Activated naive CD4-positive, alpha-beta T cell treated with Interleukin-2 at 50 U/mL for 16 hours (primary cell): ENCODE measurements at places on chromosomes 4 and X.

- no peak for DNase-seq
These were observed 114.4 kb downstream of the ANTXR2 start for GRCh38 chr4:79958466-79959264.

- no peak for DNase-seq
These were observed 3.4 kb downstream of the PNMA6F start for GRCh38 chrX:153317996-153318722.

- no peak for DNase-seq
These were observed 84.1 kb upstream of the GK2 start for GRCh38 chr4:79492148-79492547.

DNA sequence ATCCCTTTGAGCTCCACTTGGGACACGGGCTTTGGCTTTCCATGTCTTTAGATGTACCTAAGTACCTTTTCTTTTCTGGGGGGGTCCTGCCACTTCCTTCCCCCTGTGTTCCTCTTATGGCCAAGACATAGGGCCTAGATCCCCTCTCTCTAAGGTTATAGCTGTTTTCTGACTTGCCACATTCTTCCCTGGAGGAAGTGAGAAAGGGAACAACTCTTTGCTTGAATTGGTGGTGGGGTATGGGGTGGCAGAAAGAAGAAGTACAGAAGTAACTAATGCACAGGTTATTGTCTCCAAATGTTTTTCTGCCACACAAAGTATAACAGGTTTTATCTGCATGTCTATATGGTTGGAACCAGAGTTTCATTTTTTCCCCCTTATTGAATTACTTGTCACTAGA lies 29.7 kb upstream of the DIPK2B start:
- DNase-seq: no peak

DNA sequence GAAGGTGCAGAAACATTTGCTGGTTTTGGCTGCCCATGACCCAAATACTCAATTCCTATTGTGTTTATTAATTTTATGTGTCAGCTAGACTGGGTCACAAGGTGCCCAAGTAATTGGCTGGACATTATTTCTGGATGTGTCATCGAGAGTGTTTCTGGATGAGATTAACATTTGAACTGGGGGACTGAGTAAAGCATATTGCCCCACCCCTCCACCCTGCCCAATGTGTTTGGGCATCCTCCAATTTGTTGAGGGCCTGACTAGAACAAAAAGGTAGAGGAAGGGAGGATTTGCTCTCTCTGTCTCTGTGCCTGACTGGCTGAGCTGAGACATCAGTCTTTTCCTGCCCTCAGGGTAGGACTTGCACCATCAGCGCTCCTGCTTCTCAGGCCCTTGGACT lies 29.7 kb upstream of the LCORL start:
- DNase-seq: no peak

DNA sequence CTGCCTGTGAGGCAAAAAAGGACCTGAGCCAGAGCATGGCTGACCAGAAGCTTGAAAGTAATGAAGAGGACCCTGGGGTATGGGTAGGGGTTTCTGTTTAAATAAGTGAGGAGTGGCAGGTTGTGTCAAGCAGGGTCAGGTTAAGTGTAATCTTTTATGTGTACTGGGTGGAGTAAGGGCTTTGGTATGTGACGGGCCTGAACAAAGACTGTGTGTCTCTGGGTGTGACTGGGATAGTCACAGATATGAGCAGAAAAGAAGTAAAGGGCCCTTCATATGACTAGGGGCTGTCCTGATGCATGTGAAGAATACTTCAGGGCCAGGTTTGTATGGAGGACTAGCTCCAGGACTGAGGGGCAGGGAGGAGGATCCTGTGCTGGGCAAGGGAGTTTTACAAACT lies 82.4 kb downstream of the ITIH6 start:
- no peak for DNase-seq

DNA sequence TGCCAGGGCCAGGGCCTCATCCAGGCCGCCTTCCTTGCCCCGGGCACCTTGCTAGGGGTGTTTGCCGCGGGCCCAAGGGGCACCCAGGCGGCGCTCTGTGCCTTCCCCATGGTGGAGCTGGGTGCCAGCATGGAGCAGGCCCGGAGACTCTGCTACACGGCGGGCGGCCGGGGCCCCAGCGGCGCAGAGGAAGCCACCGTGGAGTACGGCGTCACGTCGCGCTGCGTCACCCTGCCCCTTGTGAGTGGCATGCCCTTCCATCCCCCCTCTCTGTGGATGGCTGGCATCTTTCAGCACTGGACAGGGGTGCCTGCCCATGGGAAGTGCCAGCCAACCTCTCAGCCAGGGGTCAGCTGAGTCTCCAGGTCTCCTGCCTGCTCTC lies 3.6 kb downstream of the PLXNB3 start:
- DNase-seq: no peak

DNA sequence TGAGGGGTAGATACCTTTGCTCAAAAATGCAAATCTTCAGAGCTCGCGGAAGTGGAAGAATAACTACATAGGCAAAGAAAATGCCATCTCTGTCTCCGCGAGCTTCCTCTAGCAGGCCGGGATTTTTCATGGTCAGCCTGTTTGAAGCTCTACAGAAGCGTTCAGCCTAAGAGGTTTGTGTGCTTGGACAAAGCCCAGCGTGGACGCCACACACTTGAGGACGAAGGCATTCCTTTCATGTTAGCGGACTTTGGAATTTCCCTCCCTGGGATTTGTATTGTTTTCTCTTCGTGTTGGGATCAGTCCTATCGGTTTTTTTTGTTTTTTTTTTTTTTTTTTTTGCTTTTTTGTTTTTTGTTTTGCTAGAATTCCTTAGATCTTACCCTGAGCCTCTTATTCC lies 53.7 kb downstream of the SMIM31 start:
- DNase-seq: no peak

- no peak for DNase-seq
These were observed 83.2 kb downstream of the GPAT3 start for GRCh38 chr4:83618991-83619645.

GRCh38 chr4:108531461-108531860 lies 88.9 kb upstream of the RPL34 start:
- no peak for DNase-seq

- DNase-seq: no peak
These were observed 21.2 kb upstream of the DHRSX start for GRCh38 chrX:2521927-2522386.

DNA sequence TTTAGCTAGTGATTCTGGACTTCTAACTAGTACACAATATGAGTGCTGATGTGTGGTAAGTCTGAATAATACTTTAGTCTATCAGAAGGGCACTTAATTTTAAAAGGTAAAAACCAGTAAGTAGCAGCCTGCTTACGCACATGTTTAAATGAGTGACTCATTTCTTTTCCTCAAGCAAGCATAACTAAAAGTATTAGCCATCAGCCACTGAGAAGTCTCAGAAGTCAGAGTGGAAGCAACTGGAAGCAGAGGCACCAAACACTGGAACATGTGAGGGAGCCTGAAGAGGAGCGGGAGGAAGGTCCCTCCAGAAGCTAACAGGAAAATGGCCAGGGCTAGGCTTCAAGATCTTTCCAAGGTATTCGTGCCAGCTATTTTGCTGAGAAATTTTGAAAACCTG lies 257.7 kb downstream of the RAPGEF2 start:
- no peak for DNase-seq

- DNase-seq: no peak
These were observed 299.9 kb downstream of the PPP4R3C start for GRCh38 chrX:27163236-27163635.

- no peak for DNase-seq
These were observed 6.9 kb upstream of the MSANTD1 start for GRCh38 chr4:3241898-3242524.

DNA sequence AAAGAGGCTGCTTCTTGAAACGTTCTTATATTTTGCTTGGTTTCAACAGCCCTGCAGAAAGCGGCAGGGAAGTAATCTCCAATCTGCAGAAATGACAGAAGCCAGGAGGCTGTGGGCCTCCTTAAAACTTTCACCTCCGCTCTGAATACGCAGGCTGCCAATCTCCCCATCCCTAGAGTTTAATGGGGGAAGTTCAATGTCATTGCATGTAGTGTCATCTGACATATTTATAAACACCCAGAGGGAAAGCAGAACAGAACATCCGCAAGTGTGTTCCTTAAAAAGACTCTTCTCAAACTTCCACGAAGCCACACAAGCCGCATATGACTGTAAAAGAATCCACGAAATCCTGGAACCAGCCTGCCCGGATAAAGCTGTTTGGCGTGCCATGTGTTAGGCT lies 148.8 kb upstream of the TBL1X start:
- DNase-seq: no peak

- DNase-seq: no peak
These were observed 378.0 kb upstream of the DMD start for GRCh38 chrX:33589316-33589715.

- no peak for DNase-seq
These were observed 30.9 kb upstream of the GLRA3 start for GRCh38 chr4:174859904-174860303.

- DNase-seq: no peak
These were observed 560.3 kb downstream of the GRID2 start for GRCh38 chr4:92864096-92864495.

DNA sequence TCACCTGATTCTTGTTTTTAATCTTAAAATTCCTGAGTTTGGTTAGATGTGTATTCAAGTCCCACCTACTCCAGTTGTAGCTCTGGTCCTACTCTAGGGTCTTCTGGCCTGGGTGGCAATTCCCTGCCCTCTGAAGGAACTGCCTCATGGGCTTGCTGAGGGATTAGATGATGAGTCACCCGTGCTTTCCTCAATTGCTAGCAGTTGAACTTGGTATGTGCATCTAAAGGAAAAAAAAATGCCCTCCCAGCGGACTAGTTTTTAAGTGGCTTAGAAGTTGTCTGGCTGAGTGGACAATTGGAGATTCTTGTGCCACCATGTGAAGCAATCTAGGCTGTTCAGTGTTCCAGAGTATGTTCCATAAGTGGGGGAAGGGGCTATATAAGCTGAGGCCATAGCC lies 127.0 kb downstream of the CCNG2 start:
- no peak for DNase-seq

DNA sequence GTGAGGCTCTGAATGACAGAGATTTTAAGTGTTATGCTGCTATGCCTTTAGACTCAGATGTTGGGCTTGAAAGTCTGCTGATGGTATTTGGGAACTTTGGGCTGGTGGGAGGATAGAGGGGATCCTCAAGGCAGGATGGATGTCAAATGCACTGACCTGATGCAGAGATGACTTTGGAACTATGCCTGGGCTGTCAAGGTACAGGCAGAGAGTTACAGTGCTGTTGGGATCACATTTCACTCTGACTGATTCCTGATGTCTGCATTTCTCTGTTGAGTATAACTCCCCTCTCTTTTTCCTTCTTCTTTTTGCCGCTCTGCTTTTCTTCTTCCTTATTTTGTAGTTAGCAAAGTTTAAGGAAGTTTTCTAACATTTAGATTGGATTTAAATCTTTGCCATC lies 271.8 kb upstream of the ARX start:
- no peak for DNase-seq

DNA sequence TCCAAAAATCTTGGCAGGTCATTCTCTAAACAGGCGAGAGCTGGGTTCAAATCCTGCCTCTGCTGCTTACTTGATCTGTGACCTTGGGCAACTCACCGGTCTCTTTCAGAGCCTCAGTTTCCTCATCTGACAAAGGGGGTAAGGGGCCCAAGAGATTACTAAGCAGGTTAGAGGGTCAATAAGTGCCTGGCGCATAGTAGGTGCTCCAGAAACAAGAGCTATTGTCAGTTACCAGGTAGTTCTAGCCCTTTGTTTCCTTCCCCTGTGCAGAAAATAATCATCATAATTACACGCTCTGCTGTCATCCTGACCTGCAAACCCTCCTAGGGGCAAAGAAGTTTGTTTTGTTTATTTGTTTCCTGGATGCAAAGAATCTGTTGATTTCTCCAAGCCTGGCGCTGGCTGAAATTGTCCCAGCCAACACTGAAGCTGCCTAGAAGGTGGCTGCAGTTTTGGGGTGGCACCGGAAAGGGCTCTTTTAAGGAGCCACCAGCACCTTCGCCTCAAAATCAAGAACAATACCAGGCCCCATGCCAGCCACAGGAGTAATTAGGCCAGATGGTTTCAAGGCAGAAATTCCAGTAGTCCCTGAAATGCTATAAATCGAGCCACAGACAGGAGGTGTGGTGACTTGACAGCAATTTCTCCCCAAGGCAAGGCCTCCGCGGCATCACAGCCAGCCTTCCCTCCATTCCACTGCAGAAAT lies 10.2 kb upstream of the KIAA0232 start:
- no peak for DNase-seq

DNA sequence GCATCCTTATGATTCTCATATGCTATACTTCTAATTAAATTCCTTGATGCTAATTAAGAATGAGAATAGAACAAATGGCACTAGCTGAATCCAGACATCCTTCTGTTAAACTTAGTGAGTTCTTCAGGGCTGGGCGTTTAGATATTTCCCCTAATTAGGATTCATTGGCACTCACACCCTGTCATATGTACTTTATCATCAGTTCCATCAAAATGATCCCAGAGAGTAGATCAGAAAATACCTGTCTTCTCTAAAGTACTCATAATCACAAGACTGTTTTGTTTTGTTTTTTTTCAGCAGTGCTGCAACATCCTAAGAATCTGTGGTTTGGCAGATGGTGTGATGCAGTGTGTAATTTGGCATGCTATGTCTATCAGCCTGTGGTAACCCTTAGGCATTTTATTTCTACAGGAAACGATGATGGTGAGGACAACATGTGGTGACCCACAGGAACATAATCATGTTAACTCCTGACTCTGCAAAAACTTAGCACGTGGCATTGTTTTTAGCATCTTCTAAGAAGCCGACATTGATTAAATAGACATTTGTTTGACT lies 2528.4 kb downstream of the ARAP2 start:
- no peak for DNase-seq

DNA sequence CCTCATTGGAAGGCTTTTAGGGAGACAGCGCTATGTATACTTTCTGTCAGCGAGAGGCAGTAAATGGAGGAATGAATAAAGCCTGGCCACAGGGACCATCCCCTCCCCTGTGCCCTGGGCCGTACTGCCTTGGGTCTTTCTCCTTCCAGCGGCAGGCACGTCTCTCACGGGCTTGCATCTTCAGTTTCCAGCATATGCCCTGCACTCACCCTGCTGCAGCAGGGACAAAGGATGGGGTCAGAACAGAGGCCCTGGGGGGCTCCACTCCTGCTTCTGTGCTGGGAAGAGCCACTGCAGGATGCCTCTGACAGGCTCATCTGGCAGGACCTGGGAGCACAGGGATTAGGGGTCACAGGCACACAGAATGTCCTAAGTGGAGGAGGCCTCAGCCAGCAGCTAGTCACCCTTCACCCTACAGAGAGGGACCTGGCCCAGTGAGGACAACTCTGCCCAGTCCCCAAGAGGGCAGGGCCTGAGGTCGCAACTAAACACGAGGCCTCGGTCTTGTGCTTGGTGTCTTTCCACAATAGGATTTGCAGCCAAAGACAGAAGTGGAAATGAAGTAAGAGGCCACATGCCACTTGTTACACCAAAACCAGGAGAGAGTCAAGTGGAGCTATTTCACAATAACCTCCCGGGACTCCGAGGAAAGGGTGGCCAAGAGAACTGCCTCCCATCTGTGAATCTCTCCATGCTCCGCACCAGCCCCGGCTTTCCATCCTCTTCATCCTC lies 150.8 kb downstream of the AFAP1 start:
- DNase-seq: no peak

DNA sequence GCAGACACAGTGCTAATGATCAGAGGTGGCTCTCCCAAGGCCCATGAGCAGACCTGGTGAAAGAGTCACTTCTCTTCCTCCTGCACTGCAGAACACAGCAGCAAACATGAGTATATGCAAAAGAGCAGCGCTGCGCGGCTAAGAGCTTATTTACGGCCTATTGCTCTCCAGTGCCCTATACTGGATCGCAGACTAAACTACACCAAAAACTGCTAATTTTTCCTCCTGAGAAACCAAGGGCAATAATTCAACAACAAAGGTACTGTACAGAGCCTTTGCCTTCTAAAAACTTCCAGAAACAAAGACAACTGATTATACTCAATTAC lies 702.5 kb downstream of the ARAP2 start:
- DNase-seq: no peak
